ENCODE measurements at places on chromosomes 3 and 15. TPM values are rescaled to one million over a fixed set of nuclear protein-coding genes. Genes with fewer than 3 reads are reported as not detected.

Gene C3orf20
- 0.20 TPM for total RNA-seq

Gene CCDC32
- 18.6 TPM for total RNA-seq

Gene CPEB1
- not detected for total RNA-seq

Gene GABRR3
- total RNA-seq = not detected

Gene AEN
- total RNA-seq = 36.2 TPM
